ENCODE measurements at places on chromosomes 3 and 15.
A peak's percentile ranks its signal among the peaks of the same experiment; 100 is the strongest.

DNA sequence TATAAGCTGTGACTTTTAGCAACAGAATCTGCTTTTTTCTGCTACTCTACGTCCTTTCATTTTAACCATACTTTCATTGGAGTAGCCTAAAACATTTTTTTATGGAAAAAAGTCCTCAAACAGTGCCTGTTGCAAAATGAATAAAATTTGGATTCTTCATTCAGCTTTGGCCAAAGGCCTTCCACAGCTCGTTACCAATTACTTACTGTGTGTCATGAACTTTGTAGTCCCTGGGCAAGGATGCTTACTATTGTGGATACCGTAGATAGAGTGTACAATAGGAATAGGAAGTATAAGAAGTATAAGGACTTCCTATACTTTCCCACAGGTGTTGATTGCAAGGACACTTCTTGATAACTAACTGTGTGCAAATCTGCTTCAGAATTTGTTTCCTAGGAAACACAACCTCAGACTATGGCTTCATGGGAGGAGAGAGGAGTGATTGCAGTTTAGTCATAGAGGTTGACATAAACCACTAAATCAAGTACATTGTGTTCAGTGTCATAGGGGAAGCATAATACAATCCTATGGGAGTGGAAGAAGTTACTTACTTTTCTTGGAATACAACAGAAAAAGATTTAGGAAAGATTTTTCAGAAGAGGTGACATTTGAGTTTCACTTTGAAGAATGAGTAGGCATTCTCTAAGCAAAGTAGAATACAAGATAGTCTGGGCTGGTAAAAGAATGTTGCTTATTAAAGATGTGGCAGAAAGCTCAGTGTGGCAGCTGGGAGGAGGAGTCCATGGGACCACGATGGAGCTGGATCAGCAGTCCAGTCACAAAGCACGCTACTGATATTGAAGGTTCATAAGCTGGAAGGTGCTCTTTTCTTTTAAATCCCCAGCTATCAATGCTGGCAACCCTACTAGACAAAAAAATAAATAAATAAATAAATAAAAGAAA lies 309.7 kb upstream of the TPRG1 start:
- DNase-seq, result no peak

DNA sequence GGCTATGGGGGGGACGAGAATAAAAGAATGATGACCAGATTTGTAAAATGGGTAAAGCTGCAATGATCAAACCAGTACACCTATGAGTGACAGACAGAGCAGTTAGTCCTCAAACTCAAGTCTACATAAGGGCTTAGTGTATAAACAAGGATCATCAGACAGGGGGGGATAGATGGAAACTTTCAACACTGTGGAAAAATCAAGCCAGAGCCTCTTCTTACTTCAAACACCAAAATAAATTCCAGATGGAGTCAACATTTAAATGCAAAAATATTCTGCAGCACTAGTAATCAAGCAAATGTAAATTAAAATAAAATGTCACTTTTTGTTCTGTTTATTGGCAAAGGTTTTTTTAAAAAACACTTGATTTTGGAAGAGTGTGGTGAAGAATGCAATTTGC lies 205.9 kb upstream of the RGMA start:
- DNase-seq, result no peak

DNA sequence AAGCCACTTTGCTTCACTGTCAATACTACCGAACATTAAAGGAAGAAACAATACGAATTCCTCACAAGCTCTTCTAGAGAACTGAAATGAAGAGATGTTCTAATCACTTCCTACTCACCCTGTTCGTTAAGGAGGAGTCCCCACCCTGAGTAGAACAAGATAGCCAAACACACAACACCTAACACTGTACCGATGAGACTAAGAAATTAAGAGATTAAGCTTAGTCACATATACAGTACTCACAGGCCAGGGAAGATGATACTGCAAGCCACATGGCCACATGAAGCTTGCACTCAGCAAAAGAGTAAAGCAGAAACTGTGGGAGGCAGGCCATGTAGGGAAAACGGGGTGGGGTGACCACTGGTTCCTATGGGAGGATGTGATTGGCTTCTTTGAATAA lies 48.0 kb downstream of the CGGBP1 start:
- no peak for DNase-seq

DNA sequence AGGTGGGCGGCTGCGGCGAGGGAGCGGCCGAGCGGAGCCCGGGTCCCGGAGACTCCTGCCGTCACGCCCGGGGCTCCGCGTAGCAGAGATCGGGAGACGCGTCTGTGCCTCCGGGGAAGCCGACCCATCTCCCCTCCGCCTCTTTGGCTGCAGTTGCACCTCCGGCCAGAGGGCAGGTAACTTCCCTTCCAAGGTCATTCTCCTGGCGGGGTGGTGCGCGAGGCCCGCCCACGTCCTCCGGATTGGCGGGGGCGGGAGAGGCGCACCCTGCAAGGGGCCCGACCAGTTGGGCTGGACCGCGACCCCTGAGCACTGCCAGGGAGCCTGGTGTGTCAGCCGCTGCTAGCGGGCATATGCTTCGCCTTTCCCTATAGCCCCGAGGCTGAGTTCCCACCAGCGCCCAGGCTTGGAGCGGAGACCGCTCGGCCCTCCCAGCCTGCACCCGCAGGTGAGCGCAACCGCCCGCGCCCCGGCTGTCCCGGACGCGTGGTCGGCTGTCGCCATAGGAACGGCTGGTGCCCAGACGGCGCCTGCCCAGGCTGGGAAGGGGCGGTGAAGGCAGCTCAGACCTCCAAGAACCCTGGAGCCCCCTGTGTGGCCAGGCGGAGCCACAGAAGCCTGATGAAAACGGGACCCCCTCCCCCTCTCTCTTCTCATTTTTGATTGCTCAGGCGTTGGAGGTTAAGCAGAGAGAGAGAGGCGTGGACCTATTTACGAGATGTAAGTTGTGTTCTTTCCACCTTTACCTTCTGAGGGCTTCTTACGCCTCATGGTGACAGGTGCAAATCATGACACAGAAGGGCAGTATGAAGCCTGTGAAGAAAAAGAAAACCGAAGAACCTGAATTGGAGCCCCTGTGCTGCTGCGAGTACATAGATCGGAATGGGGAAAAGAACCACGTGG lies 453 bp downstream of the ZDHHC23 start:
- peak; percentile 7 for DNase-seq

- DNase-seq, result no peak
Measured at GRCh38 chr15:58758141-58758540, 8.6 kb upstream of the ADAM10 start.

- DNase-seq, result no peak
Measured at GRCh38 chr3:112391648-112392047, 58.7 kb downstream of the CD200 start.

DNA sequence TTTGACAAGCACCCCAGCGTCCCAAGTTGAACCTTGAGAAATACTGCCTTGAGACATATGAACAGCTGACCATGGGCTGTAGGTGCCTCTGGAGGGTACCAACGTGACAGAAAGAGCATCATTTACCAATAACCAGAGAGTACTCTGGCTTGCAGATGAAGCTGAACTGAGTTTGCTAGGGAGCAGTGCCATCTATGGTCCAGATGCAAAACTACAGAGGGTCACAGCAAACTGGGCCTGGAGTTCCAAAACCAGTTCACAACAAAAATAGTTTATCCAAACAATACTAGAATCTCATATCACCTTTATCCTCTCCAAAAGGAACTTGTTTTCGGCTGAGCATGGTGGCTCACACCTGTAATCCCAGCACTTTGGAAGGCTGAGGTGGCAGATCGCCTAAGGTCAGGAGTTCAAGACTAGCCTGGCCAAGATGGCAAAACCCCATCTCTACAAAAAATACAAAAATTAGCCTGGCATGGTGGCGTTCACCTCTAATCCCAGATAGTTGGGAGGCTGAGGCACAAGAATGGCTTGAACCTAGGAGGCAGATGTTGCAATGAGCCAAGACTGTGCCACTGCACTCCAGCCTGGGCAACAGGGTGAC lies 69.3 kb downstream of the CHAC1 start:
- peak; percentile 12 for DNase-seq
